ENCODE measurements at places on chromosomes 2 and 18. TPM values are rescaled to one million over a fixed set of nuclear protein-coding genes. Genes with fewer than 3 reads are reported as not detected.

GRCh38 chr2:219997341-219997851 lies 370.0 kb downstream of the SLC4A3 start:
- DNase-seq, result no peak

GRCh38 chr2:186349508-186349907 lies 136.6 kb upstream of the ZC3H15 start:
- peak; percentile 35 for DNase-seq

- no peak for DNase-seq
Observed at GRCh38 chr2:3487432-3487831, 31.9 kb downstream of the ADI1 start.

DNA sequence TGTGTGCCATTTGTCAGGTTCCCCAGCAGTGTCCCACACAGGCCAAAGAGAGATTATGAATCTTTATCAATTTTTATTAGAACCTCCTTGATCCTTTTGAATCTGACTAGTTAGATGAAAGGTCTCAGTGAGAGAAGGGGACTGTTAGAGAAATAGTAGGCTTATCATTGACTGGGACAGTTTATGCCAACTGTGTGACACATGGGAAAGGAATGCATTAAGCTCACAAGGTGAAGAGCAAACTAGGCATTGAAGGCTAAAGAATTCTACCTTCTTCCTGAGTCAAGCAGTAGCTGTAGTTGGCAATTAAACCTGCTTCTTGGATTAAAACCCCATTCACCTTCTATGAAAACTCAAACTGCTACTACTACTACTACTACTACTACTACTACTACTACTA lies 389.6 kb upstream of the CDH19 start:
- no peak for DNase-seq

Gene MAP3K20
- polyA plus RNA-seq, result 21.9 TPM

DNA sequence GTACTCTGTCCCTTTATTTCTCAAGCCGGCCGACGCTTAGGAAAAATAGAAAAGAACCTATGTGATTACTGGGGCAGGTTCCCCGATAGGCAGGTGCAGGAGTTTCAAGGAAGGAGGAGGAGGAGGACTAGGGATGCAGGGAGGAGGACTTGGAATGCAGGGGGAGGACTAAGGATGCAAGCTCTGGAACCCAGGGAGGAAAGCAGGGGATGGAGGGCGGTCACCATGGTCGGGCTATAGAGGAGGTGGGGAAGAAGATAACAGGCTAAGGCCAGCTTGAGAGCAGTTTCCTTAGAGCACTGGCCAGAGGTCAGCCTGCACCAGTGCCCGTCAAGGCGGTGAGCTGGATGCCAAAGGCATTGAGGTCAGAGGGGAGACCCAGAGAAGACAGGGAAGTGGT lies 18.7 kb upstream of the B3GNT7 start:
- DNase-seq, result no peak

DNA sequence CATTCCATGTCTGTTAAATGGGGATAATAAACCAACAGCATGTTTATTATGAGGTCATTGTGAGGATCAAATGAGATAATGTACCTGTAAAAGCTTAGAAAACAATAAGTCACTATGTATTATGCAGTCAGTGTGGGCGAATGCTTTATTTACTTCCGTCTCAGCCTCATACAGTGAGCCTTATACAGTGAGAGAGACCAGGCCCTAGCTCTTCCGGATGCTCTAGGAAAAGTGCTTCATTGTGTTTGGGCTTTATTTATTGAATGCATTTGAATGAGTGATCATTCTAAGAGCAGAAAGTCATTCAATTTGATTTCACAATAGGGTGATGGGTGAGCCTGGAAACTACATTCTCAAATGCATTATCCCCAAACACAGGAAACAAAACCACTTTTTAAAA lies 603.9 kb upstream of the FANCL start:
- DNase-seq, result no peak

- no peak for DNase-seq
Observed at GRCh38 chr18:25743646-25744151, 346.7 kb downstream of the SS18 start.

DNA sequence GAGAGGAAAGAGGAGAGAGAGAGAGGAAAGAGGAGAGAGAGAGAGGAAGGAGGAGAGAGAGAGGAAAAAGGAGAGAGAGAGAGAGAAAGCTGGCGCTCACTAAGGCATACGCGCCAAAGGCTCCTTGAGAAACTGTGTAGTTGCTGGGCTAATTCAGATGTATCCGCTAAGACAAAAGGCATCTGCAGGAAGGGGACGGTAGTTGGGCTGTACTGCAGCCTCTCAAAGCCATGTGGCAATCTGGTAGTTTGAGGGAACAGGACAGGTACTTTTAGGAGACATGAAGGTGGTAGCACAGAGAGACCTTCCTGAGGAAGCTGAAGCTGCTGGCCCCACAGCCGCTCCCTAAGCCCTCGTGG lies 31.6 kb downstream of the THNSL2 start:
- DNase-seq, result no peak

DNA sequence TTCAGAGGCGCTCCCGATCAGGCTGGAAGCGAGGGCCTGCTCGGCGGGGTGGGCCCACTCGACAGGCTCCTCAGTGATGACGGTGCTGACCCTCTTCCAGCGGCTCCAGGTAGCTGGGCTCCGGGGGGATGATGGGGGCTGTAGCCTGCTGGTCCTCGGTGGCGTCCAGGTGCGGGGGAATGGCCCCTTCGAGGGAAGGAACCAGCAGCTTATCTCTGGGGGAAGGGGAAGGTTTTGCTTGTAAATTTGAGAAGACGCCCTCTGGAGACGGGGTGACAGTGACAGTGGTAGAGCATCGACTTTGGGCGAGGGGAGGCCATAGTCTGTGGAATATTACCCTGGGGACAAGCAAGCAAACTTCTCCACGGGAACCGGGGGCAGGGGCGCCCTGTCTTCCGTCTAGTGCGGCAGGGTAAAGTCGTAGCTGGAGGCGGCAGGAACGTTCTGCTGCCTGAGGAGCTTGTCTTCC lies 891.9 kb upstream of the LRRTM1 start:
- DNase-seq, result no peak

Gene MTCL1
- 2.5 TPM for polyA plus RNA-seq

Gene DNAH7
- polyA plus RNA-seq, result under 0.01 TPM

GRCh38 chr2:198293281-198293680 lies 488.9 kb downstream of the PLCL1 start:
- DNase-seq, result no peak

All from small intestine (tissue), 16 donors.